ENCODE measurements at places on chromosomes 1 and 21.
A peak's percentile ranks its signal among the peaks of the same experiment; 100 is the strongest.

- no peak for DNase-seq
These were observed 355.5 kb downstream of the LMO4 start for GRCh38 chr1:87684194-87684593.

- DNase-seq: no peak
These were observed 75.1 kb downstream of the ZFYVE9 start for GRCh38 chr1:52216907-52217458.

DNA sequence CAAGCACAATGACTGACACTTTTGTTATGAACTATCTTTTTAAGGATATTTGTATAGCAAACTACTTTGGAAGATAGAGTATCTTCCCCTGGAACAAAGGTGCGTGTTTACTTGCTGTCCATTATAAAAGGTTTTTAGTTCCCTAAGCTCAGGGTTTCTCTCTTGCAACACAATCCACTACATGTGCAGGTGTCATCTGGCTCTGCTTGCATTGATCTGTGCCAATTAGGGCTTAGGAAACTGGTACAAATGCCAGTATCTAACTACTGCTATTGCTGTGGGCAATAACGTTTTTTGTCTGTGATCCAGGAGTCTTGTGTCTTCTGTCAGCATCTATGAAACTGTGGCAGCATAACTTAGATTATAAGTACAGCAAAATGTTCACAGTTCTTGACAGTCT, 68.3 kb upstream of the ABCD3 start:
- no peak for DNase-seq

DNA sequence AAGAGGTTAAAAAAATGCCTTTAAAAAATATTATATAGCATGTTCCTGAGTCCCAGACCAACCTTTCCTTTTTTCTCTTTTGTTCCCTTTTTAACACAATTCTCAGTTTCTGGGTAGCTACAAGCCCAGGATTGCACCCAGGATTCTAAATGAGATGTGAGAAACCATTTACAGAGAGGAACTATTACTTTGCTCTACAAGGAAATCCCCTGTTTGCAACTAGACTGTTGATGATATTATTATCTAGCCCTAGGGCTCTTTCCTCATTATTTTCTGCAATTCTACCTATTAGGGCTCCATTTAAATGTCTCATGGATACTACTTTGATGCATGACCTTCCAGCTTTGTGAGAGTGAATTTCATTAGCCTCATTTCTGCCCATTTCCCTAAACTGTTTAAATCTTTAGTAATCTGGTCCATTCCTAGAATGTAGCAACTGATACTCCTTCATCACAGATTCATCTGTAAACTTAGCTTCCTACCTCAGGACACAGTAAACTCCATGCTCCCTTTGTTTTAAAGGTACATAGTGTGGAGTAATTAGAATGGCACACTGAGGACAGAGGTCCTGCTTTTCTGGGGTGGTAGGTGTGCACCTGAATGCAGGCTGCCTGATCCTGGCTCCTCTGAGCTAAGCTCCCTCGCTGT, 7.1 kb upstream of the KIF14 start:
- DNase-seq: no peak

GRCh38 chr1:46806196-46807020, 7.6 kb downstream of the CYP4B1 start:
- DNase-seq: no peak

- DNase-seq: no peak
These were observed 167.1 kb downstream of the DHRS3 start for GRCh38 chr1:12450756-12451559.

GRCh38 chr21:33231526-33231925, 1.8 kb downstream of the IFNAR2 start:
- DNase-seq: no peak

- no peak for DNase-seq
These were observed 187.2 kb downstream of the PCP4 start for GRCh38 chr21:40054403-40054802.

GRCh38 chr21:41899426-41900202, 20.5 kb upstream of the PRDM15 start:
- DNase-seq: no peak

GRCh38 chr1:244094880-244095528, 43.9 kb downstream of the ZBTB18 start:
- no peak for DNase-seq

DNA sequence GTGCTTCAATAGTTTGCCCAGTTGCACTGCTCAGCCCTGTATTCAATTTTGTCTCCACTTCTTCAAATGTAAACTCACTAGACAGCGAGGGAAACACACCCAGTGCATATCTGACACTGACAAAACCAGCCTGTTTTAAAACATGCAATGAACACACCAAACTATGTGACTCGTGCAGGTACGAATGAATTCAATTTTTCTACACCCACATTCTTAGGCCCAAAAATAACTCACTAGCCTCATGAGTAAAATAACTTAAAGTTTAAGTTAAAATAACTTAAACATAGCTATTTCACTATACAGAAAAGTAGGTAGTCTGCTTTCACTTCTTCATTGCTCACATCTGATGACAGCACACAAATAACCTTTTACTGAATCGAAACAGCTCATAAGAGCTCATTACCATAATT, 21.1 kb downstream of the TTC13 start:
- no peak for DNase-seq

GRCh38 chr1:180534214-180534613, 24.6 kb upstream of the OVAAL start:
- no peak for DNase-seq

- no peak for DNase-seq
These were observed 221.8 kb upstream of the JUN start for GRCh38 chr1:59005491-59006288.

- DNase-seq: no peak
These were observed 258.7 kb downstream of the CAMTA1 start for GRCh38 chr1:7043719-7044535.

DNA sequence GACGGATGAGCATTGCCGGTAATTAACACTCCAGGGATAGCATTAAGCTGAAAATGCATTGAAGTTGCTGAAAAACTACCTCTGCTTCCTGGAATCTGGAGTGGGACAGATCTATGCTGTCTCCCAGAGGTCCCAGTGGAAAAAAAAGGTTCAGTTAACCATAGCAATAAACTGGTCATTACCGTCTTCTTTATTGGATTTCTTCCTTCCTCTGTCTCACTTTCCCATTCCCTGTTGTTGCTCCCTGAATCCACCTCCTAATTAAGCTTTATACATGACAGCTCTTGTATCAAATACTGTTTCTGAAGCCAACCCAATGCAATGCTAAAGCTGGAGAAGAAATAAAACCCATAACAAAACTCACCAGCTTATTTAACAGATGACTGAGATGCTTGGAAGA, 1805.9 kb downstream of the NCAM2 start:
- no peak for DNase-seq

- peak; percentile 36 for DNase-seq
These were observed 470 bp upstream of the MTMR11 start for GRCh38 chr1:149936992-149937705.

GRCh38 chr1:240555524-240555923, 56.4 kb downstream of the GREM2 start:
- DNase-seq: no peak

DNA sequence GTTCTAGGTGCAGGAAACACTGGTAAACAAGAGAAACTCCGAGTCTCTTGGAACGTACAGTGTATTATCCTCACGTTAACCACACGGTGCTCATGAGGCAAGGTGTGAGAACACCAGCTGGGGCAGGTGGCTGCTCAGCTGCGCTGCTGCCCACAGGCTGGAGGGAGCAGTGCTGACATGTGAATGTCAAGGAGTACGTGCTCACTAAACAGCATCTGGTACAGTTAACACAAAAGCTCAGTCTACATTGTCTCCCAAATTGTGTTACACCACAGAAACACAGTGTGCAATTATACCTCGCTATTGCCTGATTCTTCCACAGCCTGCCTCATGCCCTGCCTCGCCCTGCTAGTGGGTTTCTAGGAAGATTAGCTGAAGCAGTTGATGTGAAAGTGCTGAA, 138.4 kb downstream of the GLIS1 start:
- no peak for DNase-seq

DNA sequence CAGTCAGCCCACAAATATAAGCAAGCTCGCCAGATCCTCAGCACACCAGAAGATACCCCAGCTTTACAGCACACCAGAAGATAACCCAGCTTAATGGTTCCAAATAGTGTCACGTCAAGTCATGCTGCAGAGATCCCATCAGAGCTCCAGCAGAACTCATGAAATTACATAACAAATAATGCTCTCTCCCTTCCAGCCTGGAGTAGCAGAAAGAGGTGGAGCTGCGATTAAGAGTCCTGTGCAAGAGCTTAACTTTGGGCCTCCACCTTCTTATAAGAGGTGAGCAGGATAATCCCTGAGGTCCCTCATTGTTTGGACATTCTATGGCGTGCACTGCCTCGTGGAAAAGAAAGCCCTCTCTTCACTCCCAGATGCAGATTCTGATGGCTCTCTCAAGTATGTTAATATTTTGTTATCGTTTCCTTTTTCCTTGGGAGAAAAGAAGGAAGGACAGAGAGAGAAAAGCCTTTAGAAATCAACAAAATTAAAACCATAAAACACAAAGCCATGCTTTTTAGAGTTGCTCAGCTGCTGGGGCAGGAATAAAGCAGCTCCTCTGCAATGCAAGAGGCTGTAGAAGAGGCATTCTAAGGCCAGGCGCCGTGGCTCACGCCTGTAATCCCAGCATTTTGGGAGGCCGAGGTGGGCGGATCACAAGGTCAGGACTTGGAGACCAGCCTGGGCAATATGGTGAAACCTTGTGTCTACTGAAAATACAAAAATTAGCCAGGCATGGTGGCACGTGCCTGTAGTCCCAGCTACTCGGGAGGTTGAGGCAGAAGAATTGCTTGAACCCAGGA, 59.1 kb downstream of the GLUL start:
- DNase-seq: no peak

DNA sequence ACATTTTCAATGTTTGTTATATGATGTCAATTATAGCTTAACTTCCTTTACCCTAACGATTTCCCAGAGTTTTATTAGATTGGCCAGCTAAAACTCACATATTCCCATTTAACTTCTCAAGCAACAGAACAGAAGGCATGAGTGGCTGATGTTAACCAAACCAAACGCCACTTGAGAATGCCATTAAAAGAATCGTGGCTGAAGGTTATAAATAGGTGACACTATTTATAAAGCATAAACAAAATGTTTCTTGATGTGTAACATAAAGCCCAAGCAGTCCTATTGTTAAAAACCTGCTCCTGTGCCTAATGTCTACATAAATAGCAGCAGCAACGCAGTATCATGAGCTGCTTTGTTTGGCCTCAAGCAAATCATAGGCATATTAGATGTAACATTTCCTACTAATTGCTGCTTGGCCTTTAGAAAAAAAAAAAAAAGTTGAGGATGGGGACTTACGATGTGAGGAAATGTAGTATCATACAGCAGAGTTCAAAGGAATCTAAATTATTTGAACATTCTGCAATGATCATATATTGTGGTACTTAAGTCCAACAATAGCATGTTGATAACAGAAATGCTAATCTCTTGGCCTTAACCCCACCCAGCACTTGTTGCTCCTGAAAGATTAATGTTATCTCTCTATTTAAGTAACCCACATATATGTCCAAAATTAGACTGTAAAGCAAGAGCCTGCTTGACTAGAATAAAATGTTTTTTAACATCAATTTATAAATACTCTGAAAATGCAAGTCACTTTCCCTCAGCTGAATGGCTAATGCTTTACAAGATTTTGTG, 106.0 kb downstream of the ESRRG start:
- DNase-seq: no peak

- no peak for DNase-seq
These were observed 4.4 kb upstream of the PHTF1 start for GRCh38 chr1:113763661-113764060.

DNA sequence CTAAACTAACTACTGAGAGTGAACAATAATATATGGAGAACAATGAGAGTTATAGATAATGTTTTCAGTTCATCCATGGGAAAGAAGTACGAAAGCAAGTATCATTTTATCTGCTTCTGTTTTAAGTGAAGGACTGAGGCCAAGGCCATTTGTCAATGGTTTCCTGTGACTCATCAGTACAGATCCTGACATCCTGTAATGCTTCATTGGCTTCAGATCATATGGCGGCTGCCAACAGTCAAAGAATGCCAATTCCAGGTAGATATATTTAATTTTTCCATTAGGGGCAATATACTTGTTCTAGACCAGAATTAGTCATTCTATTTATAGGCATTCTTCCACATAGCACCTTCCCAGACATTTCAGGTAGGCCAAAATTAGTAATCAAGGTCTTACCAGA, 97.3 kb downstream of the USH2A start:
- DNase-seq: no peak

GRCh38 chr1:109924316-109924715, 13.7 kb downstream of the CSF1 start:
- no peak for DNase-seq

DNA sequence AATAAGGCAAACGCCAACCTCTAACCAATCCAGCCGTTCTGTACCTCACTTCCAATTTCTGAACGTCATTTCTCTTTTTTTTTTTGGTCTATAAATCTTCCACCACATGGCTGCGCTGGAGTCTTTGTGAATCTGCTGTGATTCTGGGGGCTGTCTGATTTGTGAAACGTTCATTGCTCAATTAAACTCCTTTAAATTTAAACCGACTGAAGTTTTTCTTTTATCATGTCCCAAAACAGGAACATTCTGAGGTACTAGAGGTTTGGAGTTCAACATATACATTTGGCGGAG, 65.5 kb upstream of the BACH1 start:
- DNase-seq: no peak

GRCh38 chr1:34532113-34532512, 222.7 kb upstream of the GJB5 start:
- no peak for DNase-seq

- no peak for DNase-seq
These were observed 6.0 kb upstream of the MAP1LC3C start for GRCh38 chr1:242004751-242005495.

- DNase-seq: peak; percentile 6
These were observed 156.9 kb upstream of the NBPF11 start for GRCh38 chr1:148308832-148309458.

DNA sequence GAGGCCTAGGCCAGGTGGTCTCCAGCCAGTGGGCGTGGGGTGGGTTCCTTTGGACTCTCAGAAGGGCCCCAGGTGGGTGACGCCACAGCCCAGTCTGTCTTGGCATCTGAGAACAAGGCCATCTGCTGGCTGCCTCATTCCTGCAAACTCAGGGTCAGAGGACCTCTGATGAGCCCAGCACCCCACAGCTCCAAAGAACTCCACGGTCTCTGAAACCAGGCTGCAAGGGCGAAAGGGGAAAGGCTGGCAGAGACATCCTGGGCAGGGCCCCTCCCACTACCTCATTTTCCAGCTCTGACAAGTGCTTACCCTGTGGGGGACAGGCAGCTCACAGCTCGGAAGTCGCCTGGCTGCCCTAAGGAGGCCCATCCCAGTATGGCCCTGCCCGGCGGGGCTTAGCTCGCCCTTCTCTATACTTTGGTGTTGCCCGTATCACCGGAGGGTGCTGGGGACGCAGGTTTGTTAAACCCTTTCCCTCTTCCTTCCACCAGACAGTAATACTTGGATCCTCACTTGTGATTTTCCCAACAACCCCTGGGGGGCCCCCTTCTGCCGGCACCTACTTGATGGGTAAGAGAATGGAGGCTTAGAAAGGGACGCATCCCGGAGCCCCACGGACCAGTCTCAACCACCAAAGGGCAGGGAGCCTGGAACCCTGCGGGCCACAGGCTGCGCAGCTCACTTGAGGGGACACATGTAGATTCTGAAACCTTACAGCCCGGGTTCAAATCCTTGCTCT, 10.9 kb upstream of the EDN2 start:
- no peak for DNase-seq

- no peak for DNase-seq
These were observed 50.2 kb upstream of the SCCPDH start for GRCh38 chr1:246674049-246674448.
